ENCODE measurements at places on chromosomes 16 and 17. TPM values are rescaled to one million over a fixed set of nuclear protein-coding genes. Genes with fewer than 3 reads are reported as not detected.
A peak's percentile ranks its signal among the peaks of the same experiment; 100 is the strongest.

DNA sequence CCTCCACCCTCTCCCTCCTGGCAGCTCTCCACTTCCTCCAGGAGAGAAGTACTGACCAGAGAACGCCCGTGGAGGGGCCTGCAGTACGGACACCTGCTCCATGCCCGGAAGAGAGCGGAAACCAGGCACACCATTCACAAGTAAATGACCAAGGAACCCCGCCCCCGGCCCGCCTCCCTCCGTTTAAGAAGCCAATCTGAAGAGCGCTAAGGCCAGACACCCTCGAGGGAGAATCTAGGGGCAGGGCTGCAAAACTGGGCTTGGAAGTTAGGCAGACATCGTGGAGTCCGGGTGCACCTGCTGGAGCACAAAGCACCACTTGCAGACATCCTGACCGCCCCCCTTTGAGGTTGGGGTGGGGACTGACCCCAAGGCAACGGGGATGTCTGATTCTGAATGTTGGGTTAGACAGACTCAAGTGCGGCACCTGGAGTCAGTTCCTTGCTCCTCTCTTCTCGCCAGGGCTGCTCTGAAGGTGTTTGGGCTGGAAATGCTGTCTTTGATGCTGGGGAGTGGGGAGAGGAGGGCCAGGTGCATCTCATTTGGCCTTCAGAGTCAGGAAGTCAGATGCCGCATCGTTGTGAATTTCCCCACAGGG lies 964 bp upstream of the FAAP100 start:
- DNase-seq, result peak; percentile 90

DNA sequence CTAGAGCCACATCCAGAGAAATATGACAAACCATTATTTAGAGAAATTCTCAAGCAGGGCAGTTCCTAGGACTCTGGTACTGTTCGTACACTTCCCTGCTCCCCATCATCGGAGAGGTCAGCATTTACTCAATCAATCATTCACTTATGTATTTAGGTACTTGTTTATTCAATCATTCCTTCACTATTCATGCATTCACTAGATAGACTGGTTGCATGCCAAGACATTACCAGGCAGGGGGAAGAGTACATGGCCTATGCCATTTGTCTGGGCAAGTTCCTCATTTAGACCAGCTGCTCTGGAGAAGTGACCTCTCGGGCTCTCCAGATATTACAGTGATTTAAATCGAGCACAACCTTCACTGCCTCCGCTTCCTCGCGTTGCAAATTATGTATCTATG lies 603.4 kb downstream of the KCNJ2 start:
- no peak for DNase-seq

DNA sequence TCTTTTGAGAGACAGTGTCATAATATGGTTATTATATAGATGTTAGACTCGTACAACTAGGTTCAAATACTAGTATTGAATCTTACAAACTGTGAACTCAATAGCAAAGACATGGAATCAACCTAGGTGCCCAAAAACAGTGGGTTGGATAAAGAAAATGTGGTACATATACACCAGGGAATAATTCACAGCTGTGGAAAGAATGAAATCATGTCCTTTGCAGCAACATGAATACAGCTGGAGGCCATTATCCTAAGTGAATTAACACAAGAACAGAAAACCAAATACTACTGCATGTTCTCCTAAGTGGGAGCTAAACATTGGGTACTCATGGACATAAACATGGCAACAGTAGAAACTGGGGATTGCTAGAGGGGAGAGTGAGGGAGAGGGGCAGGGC lies 8.1 kb downstream of the PHKB start:
- no peak for DNase-seq

Gene HLF
- 31.1 TPM for total RNA-seq

Gene FBXL16
- total RNA-seq, result 0.98 TPM

Gene CNGB1
- total RNA-seq, result not detected
